ENCODE measurements at places on chromosomes 3 and 15.

- DNase-seq: no peak
Observed at GRCh38 chr3:129597087-129597999, 9.1 kb downstream of the PLXND1 start.

- DNase-seq: no peak
Observed at GRCh38 chr3:23760325-23760724, 45.4 kb upstream of the UBE2E1 start.

DNA sequence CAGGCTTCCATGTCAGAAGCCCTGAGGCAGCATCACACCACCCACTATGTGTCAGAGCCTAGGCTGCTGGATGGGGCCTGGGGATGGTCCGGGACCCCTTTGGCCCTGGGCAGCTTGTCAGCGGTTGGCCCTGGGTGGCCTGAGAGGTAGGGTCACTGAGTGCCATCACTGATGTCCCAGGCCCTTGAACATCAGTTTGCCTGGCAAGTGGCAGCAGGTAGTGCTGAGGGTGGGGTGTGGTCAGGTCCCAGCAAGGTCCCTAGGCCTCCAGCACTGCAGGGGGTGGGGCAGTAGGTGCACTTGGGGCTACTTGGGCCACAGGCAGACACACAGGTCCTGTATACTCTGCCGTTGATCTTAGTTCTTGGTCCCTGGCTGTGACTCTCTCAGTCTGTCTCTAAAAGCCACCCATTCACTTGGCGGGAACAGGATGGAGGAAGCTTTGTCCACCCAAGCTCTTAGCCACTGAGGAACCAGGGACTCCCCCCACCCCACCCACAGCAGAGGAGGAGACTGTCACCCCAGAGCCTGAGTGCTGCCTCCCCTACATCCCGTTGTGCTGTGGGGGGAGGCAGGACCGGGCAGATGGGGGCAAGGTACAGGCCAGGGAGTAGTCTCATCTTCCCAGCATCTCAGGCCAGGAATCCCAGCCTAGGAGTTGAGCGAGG, 5.8 kb downstream of the GNAI2 start:
- DNase-seq: no peak

DNA sequence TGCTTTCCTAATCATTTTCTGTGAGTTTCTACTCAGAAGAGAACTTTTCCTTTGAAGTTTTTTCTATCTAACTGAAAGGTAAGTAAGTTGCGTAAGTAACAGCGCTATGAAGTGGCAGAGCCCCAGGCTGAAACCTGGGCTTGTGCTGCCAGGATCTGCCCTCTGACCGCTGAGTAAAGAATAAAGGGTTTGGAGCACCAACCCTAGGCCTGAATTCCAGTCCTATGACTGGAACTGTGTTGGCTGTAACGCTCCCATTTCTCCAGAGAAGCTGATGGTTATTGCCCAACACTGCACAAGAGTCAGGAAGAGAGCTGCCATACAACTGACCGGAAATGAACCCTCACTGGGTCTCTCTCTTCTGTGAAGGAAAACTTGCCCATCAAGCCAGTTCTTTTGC, 87.0 kb downstream of the FOXB1 start:
- DNase-seq: no peak

DNA sequence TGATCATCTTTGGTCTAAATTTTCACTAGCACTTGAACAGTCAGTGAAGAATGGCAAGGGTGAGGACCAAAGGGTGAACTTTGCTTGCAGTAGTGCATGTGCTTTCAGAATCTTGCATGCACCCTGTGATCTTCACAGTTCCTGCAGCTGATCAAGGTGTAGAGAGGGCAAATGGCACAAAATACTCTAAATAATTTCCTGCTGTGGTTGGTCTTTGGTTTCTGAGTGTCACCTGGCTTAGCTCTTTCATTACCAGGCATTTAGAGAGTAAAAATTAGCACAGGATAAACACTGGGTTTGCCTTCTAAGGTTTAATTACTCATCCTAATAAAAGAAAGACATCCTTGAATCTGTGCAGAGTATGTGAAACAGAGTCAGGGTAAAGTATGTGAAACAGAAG, 11.4 kb downstream of the TIPARP start:
- no peak for DNase-seq

- no peak for DNase-seq
Observed at GRCh38 chr15:70414626-70415025, 316.9 kb upstream of the TLE3 start.

Data from KBM-7 (cell line).